Left renal cortex interstitium (tissue), 4 donors: ENCODE measurements at places on chromosomes 3 and 15. TPM values are rescaled to one million over a fixed set of nuclear protein-coding genes. Genes with fewer than 3 reads are reported as not detected.

The KBTBD13 gene
- polyA plus RNA-seq, result 0.04 TPM

DNA sequence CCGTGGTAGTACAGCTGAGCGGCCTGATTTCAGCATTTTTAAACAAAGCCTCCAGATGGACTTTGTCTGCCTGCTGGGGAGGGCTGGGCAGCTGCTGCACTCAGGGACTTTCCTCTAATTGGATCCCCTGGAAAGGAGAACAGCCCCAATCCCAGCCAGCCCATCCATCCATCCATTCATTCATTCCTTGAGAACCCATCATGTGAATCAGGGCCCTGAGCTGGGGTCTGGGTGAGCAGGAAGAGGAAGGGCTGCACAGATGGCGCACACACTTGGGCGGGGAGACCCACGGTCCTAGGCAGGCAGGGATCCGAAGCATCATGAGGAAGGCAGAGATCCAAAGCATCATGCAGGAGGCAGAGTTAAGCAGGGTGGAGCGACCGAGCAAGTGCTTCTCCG lies 45.7 kb downstream of the TPRA1 start:
- no peak for DNase-seq

The LSAMP gene
- 13.6 TPM for polyA plus RNA-seq

DNA sequence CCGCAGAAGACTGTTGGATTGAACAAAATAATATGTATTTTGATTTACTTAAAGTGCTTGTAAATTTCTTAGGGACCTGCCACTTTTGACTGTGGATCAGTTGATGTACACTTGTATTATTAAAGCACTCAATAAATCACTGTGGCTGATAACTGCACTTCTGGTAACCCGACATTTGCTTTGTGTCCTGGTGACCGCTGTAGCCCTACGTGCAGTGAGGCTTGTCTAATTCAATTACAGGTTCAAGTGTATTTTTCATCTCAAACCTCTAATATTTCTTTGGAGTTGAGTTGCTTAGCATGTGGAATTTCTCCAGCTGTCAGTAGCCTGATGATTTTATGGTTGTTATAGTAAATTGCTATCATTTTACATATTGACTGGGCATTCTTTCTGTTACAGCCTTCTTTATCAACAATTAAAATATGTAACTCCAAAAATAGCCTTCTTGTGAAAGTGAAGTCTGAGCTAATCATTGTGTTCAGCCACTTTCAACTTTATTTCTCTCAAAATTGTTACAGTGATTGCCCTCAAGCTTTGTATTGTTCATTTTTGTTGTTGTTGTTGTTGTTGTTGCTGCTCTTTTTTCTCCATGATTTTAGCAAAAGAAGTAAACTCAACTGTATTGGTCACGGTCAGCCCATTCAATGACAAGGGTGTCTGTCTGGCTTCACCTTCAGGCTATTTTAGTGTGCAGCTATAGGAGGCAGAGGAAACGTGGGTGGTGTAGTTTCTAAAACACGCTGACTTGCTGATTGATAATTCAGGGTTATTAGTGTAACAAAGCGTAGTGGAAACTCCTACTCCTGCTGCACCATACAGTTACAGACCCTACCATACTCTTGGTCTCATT lies 215.1 kb upstream of the UBE2E1 start:
- DNase-seq, result no peak
